Adipocyte (in vitro differentiated cells): ENCODE measurements at places on chromosomes 16 and 17.

DNA sequence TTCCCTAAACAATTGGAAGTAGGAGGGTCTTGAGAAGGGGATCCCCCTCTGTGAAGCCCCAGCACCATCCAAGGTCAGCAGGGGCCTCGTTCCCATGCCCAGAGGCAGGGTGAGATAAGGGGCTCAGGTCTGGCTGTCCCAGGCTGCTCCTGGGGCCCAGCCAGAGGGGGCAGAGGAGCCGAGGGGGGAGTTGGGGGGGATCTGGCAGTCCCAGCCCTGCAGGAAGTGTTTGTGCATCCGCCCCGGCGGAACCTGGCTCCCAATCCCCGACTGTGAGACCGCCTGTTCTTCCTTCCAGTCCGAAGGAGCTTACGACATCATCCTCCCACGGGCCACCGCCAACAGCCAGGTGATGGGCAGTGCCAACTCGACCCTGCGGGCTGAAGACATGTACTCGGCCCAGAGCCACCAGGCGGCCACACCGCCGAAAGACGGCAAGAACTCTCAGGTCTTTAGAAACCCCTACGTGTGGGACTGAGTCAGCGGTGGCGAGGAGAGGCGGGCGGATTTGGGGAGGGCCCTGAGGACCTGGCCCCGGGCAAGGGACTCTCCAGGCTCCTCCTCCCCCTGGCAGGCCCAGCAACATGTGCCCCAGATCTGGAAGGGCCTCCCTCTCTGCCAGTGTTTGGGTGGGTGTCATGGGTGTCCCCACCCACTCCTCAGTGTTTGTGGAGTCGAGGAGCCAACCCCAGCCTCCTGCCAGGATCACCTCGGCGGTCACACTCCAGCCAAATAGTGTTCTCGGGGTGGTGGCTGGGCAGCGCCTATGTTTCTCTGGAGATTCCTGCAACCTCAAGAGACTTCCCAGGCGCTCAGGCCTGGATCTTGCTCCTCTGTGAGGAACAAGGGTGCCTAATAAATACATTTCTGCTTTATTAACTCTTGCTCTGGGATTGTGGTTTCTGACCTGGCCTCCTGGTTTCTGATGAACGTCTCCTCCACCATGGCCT is 14.9 kb downstream of the GPRC5C start:
- no peak for DNase-seq

GRCh38 chr16:10765772-10766171 is 22.1 kb downstream of the NUBP1 start:
- no peak for DNase-seq

GRCh38 chr17:63623786-63624530 is 1.7 kb downstream of the MAP3K3 start:
- DNase-seq: no peak

- no peak for DNase-seq
Observed at GRCh38 chr17:55549140-55549539, 37.9 kb upstream of the SMIM36 start.

- DNase-seq: no peak
Observed at GRCh38 chr16:78524066-78524595, 424.7 kb downstream of the WWOX start.

DNA sequence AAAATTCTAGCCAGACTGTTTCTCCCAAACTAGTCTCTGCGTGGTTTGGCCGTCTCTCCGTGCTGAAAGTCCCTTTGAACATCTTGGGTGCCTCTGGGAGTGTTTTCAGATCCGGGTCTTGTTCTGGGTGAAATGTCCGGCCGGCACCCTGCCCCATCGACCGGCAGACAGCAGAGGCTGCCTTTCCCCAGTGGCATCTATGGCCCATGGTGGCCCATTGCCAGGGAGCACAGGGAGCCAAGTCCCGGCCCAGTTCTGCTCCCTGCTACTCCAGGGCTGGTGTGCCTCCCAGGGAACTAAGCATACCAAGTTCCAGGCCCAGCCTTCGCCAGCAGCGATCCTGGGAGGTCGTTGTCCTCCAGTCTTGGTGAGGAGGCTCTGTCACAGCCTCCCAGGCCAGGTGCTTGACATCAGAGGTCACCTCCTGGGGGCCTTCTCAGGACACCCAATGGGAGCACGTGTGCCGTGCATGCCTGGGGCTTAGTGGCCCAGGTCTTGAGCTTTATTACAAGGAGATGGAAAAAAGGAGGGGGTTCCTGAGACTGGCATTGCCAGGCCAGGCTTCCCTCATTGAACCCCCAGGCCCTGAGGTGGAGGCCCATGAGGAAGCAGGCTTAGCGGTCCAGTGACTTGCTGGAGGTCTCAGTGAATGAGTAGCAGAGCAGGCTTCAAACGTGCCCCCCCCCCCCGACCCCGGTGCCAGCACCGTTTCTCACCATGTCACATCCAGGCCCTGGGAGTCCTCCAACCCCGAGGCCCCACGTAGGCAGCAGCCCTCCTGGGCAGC is 54.0 kb downstream of the PGS1 start:
- DNase-seq: no peak

GRCh38 chr16:81994485-81994884 is 16.8 kb downstream of the SDR42E1 start:
- DNase-seq: no peak

DNA sequence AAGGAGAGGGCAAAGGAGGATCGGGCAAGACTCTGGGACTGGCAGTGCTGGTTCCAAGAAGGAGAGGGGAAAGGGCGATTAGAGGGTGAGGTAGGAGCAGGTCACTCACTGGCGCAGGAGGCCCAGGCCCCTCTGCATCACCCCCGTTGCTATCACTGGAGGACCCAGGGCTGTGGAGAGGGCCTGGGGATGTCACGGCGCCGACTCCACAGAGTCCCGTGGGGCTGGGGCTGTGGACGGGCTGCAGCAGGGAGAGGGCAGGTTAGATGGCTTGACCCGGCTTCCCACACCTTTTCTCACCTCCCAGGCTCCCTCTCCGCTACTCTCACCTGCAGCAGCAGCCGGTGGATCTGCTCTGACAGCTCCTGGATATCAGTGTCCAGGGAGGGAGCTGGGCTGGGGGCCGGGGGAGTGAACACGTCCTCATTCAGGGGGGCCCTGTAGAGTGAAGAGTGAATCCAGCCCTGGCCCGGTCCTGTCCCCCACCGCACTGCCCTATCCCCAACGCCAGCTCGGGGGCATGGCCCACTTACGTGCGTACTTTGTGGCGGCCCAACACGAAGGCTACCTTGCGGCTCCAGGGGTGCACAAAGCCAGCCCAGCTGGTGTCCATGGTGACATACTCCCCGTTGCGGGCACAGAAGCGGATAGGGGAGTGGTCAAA is 4.9 kb downstream of the PER1 start:
- no peak for DNase-seq

DNA sequence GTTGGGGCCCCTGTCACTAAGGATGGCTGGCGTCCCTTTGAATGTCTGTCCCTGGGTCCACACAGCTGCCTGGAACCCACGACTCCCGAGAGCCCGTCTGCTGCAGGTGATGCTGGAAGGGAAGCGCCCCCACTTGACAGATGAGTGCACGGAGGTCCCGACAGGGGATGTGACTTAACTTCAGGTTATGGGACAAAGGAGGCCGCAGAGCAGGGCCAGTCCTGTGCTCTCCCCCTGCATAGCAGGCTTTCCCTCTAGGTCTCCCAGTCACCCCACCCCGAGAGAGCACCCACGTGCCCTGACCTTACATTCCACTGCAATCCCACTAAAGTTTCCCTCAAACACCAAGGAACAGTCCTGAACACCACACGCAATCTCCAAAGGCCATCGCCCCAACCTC is 6.0 kb upstream of the RCVRN start:
- DNase-seq: no peak

- no peak for DNase-seq
Observed at GRCh38 chr17:51647826-51648225, 387.5 kb downstream of the UTP18 start.

- DNase-seq: no peak
Observed at GRCh38 chr17:50790618-50791017, 23.3 kb upstream of the ANKRD40CL start.

GRCh38 chr16:24855678-24856077 is 9.9 kb downstream of the SLC5A11 start:
- DNase-seq: no peak

GRCh38 chr16:65409510-65409909 is 287.6 kb upstream of the CDH11 start:
- DNase-seq: no peak

DNA sequence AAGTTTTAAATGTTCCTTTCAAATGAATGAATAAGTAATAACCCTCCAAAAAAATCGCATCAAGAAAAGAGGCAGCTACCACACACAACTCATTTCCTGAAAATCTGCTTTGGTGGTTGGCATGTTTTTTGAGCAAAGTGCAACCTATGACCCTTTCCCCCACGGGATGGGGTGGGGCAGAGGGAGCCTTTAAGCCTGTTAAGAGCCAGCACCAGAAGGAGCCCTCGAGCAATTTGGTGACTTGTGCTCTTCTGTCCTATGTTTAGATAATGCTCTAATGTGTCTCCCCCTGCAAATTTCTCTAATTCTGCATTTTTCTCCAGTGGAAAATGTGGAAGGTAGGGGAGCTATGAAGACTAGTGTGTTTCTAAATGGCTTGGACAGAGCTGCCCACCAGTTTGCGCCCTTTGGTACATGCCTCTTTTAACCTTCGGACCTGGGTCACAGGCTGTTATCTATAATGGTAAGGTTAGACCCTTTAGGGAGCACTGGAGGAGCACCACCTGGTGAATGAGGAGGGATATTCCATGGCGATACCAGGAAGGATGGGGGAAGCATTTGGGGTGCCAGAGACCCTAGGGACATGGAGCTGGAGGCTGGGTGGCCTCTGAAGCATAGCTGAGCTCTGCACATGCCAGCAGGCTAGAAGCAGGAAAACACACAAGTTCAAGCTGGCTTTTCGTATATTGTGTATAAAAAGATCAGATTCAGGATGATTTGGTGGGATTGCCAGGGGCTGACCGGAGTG is 1.6 kb downstream of the PYCARD start:
- peak; percentile 37 for DNase-seq

GRCh38 chr17:17762744-17763105 is 74.1 kb downstream of the SREBF1 start:
- no peak for DNase-seq

GRCh38 chr17:82204831-82205719 is 7.6 kb downstream of the CCDC57 start:
- peak; percentile 72 for DNase-seq

DNA sequence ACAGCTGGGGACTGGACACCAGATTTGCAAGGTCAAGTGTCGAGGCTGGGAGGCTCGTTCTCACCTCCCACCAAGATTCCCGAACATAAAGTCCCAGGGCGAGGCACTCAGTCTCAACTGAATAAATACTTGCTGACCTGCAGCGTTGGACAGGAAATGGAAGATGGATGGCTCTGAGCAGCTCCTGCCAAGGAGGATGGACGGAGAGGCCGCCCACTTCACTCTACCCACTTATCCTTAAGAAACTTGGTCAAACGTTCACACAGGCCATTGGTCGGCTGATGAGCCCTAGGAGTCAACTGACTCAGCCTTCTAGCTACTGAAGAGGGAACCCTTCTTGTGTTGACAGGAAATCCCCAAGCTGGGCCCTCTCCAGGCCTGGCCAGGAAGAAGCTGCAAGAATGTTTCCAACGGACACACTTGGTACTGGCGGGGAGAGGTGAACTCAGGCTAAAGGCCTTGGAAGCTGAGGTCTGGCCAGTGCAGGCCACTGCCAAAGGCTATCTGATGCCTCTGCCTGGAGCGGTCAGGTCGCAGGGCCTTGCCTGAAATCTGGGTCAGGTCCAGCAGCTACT is 50.0 kb downstream of the VAC14 start:
- DNase-seq: no peak

- no peak for DNase-seq
Observed at GRCh38 chr17:73719588-73720071, 75.4 kb upstream of the SDK2 start.

GRCh38 chr16:66382171-66382965 is 15.9 kb downstream of the CDH5 start:
- DNase-seq: peak; percentile 25

DNA sequence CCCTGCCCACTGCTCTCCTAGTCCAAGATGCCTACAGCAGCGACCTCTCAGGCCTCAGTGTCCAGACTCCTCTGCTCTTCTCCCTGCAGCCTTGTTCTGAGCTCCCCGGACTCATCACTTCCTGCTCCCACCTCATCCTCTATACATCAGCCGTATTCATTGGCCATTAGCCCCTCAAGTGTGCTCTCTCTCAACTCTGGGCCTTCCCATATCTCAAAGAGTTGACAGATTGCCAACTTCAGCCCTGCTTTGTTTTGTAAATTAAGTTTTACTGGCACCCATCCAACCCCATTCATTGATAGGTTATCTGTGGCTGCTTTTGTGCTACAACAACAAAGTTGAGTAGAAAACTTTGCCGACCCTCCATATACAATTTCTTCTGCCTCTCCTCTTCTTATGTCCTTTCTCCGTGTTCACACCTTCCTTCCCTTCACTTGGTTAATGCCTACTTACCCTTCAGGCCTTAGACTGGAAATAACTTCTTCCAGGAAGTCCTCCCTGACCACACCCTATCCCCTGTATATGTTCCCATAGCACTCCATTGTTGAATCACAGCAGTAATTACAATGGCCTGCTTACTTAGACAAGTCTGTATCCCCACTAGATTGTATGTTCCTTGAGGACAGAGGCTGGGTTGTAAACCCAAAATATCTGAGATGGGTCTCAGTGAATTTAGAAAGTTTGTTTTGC is 63.4 kb upstream of the TANC2 start:
- no peak for DNase-seq

GRCh38 chr17:10052106-10052813 is 146.1 kb downstream of the GAS7 start:
- DNase-seq: no peak

DNA sequence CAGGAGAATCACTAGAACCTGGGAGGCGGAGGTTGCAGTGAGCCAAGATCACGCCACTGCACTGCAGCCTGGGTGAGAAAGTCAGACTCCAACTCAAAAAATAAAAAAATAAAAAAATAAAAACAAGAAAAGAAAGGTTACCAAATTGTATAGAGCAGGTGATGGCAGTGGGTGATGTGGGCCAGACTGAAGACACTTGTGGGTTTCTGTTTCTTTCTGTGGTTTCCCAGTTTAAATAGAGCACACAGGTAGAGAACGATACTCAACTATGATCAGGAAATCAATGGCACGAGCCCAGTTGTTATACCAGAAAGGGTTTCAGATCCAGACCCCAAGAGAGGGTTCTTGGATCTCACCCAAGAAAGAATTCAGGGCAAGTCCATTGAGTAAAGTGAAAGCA is 32.6 kb downstream of the NUBP1 start:
- DNase-seq: no peak

DNA sequence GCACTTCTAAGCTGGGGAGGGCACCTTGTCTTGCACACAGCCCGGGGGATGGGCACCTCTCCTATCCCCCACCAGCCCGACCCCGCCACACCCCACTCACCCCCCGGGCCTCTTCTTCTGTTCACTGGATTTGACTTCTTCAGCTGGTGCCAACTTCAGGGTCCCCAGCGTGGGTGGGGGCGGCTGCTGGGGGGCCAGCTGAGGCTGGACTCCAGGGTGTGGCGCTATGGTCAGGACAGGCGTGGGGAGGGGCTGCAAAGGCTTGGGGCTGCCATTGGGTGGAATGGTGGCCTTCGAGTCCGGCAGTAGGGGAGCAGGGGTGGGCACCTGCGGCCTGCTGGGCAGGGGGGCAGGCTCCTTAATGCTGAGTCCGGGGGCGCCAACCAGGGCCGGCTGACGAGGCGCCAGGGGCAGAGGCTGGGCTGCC is 6.1 kb downstream of the MNT start:
- no peak for DNase-seq
